ENCODE measurements at places on chromosomes 1 and 21.

DNA sequence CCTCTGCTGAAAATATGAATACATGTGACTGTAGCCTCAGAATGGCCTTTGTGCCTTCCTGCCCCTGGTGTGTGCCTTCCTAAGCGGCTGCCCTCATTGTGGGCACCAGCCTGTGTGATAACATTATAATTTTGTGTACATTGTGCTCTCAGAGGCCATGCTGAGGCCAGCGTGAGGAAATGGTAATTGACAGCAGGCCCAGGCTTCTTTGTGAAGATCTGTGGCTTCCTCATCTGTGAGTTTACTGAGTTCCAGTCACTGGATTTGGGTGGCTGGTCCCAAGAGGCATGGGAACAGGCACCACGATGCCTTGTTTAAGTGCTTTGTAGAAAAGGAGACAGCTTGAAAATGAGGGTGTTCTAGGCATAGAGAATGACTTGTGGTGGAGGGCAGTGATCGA is 389.3 kb downstream of the OMA1 start:
- no peak for DNase-seq

DNA sequence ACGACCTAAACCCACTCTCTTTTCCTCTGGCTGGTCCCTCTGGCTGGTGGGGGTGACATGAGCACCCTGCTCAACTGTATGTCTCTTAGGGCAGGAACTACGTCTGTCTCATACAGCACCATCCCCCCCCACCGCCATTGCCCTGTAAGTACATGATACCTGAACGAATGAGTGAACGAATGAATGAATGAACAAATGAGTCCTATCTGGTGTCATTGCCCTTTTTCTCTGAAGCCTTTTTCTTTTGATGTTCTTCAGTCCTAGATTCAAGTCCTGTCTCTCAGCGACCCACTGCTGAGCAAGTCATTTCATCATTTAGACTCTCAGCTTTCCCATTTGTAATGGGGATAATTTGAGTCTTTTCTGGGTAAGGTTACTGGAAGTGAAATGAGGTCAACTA is 10.8 kb downstream of the MATN1 start:
- no peak for DNase-seq

DNA sequence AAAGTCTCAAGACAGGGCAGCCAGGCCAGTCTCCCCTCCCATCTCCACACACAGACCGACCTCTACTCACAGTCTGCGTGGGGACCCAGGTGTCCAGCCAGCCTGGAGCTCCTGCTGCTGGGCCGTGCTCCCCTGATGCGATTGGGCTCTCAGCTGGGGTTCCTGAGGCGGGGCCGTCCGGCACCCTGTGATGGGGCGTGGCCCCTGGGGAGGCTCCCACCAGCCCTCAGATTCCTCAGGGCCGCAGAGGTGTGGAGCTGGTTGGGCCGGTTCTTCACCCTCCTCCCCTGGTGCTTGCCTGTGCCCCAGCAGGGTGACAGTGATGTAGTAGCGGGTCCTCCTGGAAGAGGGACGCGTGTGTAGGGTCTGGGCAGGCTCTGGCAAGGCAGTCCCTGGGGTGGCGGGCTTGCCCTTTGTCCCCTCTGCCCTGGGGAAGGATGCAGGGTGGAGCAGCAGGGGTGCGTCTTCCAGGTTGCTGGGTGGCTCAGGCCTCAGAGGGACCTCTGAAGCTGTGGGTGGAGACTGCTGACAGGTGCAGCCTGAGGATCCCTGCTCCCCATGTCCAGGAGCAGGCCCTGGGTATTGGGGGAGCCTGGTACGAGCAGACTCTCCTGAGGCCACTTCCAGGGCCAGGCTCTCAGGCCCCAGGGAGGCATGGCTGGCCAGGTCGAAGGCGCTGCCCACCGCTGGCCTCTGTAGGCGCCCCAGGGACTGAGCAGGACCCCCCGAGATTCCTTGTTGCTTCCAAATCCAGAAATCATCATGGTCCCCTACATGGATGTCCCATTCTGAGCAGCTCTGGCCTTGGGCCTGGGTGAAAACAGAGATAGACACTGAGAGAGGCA is at the start of gene CRYBG2:
Gene CRYBG2 (minus strand): TSS at position 155 of the 845 bp plus-strand sequence. CDS start 7,473 bp downstream, outside the sequence.
- no peak for DNase-seq

DNA sequence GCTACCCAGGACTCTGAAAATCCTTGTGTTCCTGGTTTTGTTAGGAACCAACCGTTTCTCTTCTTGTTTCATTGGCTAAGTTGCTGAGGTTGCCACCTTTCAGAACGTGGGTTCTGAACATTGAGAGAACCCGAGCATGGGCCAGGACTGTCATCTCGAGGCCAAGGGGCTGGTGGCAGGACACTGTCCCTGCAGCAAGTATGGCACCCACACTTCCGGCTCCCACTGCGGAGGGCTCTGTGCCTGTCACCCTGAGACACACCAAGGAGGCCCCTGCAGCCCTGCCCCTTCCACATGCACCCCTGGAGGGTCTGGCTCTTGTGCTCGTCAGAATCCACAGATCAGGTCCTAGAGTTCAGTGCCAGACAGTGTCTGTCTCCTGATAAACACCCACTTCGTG is 39.1 kb upstream of the LRRC3 start:
- DNase-seq, result no peak

- no peak for DNase-seq
Measured at GRCh38 chr21:29887313-29888009, 52.3 kb downstream of the GRIK1 start.

- DNase-seq, result no peak
Measured at GRCh38 chr1:13661539-13661938, 38.4 kb upstream of the PRDM2 start.

DNA sequence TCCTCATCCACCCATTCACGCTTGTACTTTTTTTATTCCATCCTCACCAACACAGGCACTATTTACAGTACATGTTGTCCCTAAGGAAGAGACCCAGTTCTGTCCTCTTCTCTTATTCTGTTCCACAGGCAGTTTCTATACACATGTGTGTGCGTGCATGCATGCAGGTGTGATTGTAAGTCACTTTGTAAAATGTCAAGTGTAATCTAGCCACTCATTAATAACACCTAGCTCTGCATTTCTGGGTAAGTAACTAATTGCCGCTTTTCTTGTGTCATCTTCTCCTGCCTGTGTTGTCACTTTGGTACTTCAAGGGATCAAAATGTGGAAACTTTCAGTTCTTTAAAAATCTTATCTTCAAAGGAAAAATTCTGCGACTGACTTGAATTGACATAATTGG is 377.2 kb downstream of the SEC16B start:
- DNase-seq, result no peak

- no peak for DNase-seq
Measured at GRCh38 chr1:6012529-6013318, 20.5 kb upstream of the NPHP4 start.

DNA sequence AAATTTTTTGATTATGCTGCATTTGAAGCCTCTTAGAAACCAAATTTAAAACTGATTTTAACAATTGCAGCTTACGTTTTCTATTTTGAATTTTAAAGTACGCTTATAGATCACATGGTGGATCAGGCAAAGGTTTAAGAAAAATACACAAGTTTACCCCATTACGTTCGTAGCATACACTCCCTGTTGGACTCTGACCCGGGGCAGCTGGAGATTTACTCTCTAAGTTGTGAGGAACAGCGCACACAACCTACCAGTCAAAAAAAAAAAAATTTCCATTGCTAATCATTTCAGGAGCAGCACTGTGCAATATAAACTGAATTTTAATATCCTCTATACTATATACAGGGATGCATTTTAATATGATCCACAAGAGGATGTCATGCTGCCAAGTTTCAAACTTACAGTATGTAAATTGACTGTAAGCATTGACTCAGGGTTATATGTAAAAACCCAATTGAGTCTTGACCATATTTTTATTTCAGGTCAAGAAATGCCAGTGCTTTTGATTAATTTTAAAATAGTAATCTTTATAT is 20.4 kb downstream of the CSDE1 start:
- no peak for DNase-seq

- DNase-seq, result no peak
Measured at GRCh38 chr1:242579528-242580235, 55.2 kb upstream of the PLD5 start.

DNA sequence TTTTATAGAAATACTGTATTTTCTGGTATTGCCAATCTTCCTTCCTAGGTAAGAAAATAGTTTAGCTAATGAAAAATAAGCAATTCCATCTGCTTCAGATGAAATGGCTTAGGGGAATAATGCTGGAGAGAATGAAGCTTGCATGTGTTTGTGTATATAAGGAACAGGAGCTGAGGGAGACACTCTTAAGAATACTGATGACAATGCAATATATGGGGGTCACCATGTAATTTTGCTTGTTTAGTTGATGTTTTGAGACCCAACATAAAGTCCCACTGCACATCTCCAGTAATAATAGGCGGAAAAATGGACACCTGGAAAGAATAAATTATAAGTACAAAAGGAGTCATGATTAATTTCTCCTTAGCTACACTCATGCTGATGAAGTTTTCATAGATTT is 110.8 kb upstream of the BRINP3 start:
- DNase-seq, result no peak

- DNase-seq, result no peak
Measured at GRCh38 chr1:34286511-34286910, 109.8 kb downstream of the C1orf94 start.

Data from germinal center (tissue), 1 donor.